Fibroblast of villous mesenchyme (primary cell): ENCODE measurements at places on chromosomes 12 and 14.

DNA sequence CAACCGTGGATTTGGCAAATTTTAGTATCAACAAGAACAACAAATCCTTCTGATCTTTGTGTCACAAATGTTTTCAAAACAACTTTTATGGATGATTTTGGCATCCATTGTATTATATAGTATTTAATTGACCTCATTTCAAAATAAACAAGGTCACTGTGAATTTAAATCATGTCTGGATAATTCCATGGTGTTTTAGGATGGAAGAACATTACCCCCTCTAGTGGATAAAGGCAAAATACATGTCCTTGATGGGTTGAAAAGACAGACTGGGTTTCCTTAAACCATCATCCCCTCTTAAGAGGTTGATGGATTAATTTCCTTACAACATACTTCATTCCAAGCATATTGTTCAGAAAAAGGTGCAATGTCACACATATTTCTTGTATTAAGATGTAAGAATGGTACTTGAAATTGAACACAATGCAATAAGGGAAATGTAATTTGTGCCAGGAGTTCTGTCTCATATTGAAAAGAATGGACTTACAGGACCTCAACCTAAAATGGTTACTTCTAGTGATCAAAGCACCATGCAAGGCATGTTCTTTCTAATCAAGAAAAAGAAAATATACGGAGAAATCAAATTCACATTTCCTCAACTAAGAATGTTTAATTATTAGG is 352.0 kb downstream of the BCAT1 start:
- peak; percentile 65 for DNase-seq

- DNase-seq, result peak; percentile 77
These were observed 589.0 kb downstream of the C12orf50 start for GRCh38 chr12:87439990-87440827.

GRCh38 chr14:56333359-56334292 is 215.4 kb downstream of the PELI2 start:
- DNase-seq, result peak; percentile 88

- no peak for DNase-seq
These were observed 40.1 kb downstream of the TRAF3 start for GRCh38 chr14:102817318-102817717.

- no peak for DNase-seq
These were observed 209.6 kb upstream of the E2F7 start for GRCh38 chr12:77274926-77275325.

DNA sequence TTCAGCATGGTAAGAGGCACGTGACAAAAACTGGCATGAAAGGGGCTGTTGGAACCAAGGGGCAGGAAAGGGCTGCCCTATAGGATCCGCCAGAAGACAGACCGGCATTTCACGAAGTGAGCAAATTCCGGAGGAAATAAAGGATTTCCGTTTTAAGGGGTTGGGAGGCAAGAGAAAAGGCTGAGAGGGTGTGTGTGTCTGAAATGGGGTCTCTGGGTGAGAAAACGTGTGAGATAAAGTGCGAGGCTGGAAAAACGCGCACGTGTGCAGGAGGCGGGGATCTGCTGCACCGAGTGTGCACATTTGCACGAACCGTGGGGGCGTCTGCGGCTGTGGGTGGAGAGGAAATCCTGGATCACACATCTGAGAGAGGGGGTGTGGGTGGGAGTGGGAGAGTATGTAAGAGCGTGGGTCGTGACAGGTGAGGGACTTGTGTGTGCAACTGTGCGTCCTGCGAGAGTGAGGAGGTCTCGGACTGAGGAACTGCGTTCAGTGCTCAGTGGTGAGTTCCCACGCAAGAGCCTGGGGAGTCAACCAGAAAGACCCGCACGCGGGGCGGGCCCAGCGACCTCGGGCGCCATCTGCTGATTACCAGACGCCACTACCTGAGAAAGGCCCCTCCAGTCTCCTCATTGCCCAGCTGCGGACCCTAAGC is 37.0 kb upstream of the P2RX7 start:
- DNase-seq, result peak; percentile 61
